Nucleus accumbens (tissue), 56 donors: ENCODE measurements at places on chromosomes 1 and 21.

DNA sequence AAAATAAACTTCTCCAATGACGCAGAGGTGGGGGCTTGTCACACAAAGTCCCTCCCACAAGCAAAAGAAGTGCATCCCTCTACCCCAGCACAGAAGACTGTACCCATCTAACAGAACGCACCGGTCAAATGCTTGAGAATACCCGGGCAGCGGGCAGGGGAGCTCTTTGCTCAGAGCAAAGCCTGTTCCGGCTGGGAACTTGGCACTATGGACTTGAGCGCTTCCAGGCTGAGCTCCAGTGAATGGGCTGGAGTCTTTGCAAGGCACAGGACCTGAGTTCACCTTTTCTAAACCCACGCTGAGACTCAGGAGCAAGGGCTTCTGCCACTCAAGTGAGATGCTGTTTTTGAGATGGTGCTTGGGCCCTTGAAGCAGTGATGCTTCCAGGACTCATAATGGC is 20.3 kb downstream of the RHBG start:
- DNase-seq: no peak

GRCh38 chr1:33965086-33965485 is 101.2 kb downstream of the HMGB4 start:
- DNase-seq: no peak

DNA sequence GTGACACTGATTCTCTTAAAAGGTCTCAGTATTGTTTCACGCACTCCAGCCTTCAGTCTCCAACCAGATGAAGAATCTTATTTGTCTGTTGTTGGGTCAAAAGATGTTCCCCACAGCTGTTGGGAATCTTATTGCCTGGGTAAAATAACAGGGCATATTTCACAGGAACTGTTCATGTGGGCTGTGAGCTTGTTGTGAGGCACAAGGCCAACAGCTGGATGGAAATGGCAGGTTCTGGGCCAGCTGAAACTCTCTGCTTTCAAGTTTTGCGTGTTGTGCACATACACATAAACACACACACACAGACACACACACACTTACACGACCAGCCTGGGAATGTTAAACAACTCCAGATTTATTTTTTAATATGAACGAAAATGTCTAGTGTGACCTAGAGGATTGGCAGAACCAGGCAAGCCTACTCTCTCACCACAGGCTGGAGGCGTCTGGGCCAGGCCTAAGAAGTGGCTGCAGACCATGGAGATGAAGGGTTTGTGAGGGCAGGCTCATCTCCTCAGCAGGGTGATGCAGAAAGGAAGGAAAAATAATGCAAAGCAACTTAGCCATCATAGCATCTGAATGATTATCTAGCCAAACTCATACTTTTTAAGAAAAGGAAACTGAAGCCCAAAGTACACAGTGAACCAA is 357.0 kb downstream of the TTLL7 start:
- DNase-seq: no peak

GRCh38 chr21:27094184-27094948 is 127.5 kb upstream of the ADAMTS5 start:
- no peak for DNase-seq

GRCh38 chr1:16981269-16981849 is 939 bp upstream of the MFAP2 start:
- DNase-seq: no peak

DNA sequence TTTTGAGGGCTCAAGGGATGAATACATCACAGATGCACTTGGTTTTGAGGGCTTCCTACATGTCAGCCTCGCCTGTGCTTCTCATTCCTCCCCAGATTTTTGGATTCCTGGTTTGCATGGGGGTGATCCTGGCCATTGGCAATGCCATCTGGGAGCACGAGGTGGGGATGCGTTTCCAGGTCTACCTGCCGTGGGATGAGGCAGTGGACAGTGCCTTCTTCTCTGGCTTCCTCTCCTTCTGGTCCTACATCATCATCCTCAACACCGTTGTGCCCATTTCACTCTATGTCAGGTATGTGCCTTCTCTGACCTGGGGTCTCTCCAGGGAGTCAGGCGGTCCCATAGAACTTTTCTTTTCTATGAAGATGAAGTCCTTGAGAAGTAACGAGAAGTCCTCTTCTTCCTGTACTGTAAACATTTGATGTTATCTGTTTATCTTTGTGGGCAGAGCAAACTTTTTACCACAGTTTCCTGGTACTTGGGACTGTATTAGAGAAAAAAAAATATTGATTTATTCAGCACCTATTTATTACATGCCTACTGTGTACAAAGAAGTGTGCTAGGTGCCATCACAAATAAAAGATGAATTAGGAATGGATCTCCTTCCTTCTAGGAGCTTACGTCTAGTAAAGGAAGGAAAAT is 12.0 kb downstream of the ATP8B2 start:
- DNase-seq: no peak

GRCh38 chr1:202794051-202794740 is 14.0 kb downstream of the KDM5B start:
- no peak for DNase-seq

GRCh38 chr1:246152986-246153431 is 354.1 kb downstream of the SMYD3 start:
- DNase-seq: no peak

DNA sequence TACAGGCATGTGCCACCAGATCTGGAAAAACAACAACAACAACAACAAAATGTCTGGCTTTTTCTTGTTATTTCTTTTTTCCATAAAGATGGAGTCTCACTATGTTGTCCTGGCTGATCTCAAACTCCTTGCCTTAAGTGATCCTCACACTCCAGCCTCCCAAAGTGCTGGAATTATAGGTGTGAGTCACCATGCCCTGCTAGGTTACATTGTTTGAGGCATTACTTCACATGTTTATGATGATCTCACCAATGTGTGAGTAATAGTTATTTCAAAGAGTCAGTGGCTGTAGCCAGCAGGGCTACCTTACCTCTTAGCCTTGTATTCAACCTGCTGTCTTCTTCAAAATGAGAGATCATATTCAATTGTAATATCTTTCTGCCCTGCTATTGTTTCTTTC is 445.7 kb downstream of the AMY1C start:
- no peak for DNase-seq

- no peak for DNase-seq
Measured at GRCh38 chr1:18657506-18658201, 27.0 kb downstream of the PAX7 start.

DNA sequence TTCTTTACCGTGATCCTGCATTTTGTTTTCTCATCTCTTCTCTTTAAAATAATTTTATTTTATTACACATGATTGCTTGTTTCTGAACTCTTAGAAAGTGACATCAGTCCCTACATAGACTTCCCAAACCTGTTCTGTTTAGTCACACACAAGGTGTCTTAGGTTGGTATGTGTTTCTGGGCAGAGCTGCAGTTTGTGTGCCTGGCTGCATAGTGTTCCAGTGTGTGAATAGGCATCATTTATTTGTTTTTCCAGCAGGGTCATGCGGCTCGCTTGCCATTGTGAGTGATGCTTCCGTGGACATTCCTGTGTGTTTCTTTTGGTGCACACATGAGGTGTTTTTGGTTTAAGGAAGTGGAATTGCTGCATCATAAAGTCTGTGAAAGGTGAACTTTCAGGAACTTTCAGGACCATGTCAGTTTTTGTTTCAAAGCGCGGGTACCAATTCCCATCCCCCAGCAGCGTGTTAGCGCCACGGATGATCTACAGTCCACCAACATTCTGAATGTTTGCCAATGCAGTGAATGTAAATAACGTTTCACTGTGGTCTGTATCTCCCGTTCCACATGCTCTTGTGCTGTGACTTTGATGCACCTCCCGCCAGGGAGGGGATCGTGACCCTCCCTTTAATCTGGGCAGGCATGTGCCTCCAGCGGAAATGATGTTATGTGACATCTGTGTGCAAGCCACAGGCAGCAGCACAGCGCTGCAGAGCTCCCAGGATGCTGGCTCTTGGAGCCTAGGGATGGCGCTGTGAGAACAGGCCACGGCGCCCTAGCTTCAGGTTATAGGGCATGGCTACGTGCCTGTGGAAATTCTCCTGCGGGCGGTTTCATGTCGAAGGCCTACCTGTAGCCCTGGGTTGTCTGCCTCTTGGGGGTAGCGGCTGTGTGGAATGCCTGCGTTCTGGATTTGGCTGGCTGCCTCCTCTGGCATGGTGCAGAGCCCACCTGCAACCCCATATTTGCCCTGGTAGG is 144.6 kb upstream of the COL6A1 start:
- DNase-seq: no peak

- no peak for DNase-seq
Measured at GRCh38 chr1:82485591-82486369, 685.0 kb downstream of the ADGRL2 start.

GRCh38 chr1:61956016-61956645 is 213.9 kb downstream of the PATJ start:
- DNase-seq: no peak
